ENCODE measurements at places on chromosomes 5 and 9.

- H3K27ac ChIP-seq, result no peak overlapping the region
- H3K4me1 ChIP-seq, result no peaks in the 10 kb centered on the region
- DNase-seq, result no peak
- peaks cover 18% of the 10 kb centered on the region for H3K36me3 ChIP-seq
- H3K4me3 ChIP-seq, result no peak overlapping the region
These were observed 59.7 kb downstream of the OSMR start for GRCh38 chr5:38905516-38905915.

DNA sequence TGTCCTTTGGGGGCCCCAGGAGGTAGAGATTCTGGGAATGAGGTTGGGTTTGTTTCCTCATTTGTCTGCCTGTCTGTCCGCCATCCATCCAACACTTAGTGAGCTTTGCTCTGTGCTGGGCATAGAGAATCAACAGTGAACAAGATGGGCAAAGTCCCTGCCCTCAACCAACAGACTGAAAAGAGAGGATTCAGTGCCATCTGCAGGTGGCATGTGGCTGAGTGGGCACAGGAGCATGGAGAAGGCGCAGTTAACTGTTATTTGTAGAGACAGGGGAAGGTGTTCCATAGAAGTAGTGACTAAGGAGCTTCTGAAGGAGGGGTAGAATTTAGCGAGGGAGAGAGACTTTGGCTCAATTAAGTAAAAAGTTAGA lies 23.1 kb downstream of the POLR1E start:
- peaks cover 27% of the 10 kb centered on the region for H3K36me3 ChIP-seq
- no peaks in the 10 kb centered on the region for H3K4me1 ChIP-seq
- DNase-seq, result no peak
- H3K27me3 ChIP-seq, result no peaks in the 10 kb centered on the region
- no peak overlapping the region for H3K27ac ChIP-seq

DNA sequence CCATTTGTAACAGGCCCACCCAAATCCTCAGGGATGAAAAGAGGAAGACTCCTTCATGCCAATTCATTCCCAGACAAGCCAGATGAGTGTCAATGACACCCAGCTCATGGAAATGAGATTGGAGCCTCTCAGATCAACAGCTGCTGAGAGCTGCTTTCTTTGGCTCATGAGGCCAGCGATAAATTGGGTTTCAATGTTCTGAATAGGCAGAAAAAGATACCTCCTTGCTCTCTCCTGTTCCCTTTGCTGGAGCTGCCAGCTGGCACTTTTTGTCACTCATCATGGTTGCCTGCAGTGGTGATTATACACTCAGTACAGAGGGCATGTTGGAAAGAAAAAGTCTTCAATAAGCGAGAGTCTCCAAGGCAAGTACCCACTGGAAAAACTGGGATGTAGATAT lies 47.1 kb downstream of the SH3RF2 start:
- H3K4me3 ChIP-seq, result no peak overlapping the region
- H3K27me3 ChIP-seq, result no peaks in the 10 kb centered on the region
- H3K27ac ChIP-seq, result no peak overlapping the region
- H3K36me3 ChIP-seq, result no peaks in the 10 kb centered on the region
- DNase-seq, result no peak

- peak; percentile 7 for DNase-seq
- no peak overlapping the region for H3K4me3 ChIP-seq
- no peaks in the 10 kb centered on the region for H3K4me1 ChIP-seq
- no peaks in the 10 kb centered on the region for H3K27me3 ChIP-seq
- peaks cover 8% of the 10 kb centered on the region for H3K36me3 ChIP-seq
- no peak overlapping the region for H3K27ac ChIP-seq
These were observed 28.0 kb downstream of the DNAJC21 start for GRCh38 chr5:34957321-34957720.

GRCh38 chr9:136193891-136194279 lies 11.0 kb downstream of the LHX3 start:
- H3K27ac ChIP-seq, result no peak overlapping the region
- peaks cover 69% of the 10 kb centered on the region for H3K27me3 ChIP-seq
- no peaks in the 10 kb centered on the region for H3K36me3 ChIP-seq
- DNase-seq, result no peak
- H3K4me3 ChIP-seq, result no peak overlapping the region

GRCh38 chr9:86186696-86187095 lies 72.8 kb downstream of the C9orf153 start:
- DNase-seq, result no peak
- H3K27ac ChIP-seq, result no peak overlapping the region
- no peaks in the 10 kb centered on the region for H3K36me3 ChIP-seq

DNA sequence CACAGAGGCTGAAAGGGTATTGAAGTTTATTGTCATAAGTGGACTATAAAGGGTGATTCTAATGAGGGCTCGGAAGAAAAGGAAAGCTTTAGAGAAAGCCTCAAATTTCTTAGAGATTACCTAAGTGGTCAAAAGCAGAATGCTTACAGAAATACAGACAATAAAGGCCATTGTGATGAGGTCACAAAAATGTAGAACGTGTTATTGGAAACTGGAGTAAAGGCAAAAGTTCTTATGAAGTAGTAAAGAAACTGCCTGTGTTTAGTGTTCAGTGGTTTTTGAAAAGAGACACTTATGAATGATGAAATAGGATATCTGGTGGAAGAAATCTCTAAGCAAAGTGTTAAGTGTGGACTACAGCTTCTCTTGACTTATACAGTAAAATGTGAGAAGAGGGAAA lies 726.9 kb downstream of the DNAH5 start:
- H3K4me1 ChIP-seq, result no peaks in the 10 kb centered on the region
- DNase-seq, result peak; percentile 2
- H3K27me3 ChIP-seq, result no peaks in the 10 kb centered on the region
- no peak overlapping the region for H3K4me3 ChIP-seq

GRCh38 chr5:111282798-111283197 lies 58.6 kb downstream of the CAMK4 start:
- no peaks in the 10 kb centered on the region for H3K36me3 ChIP-seq
- no peaks in the 10 kb centered on the region for H3K27me3 ChIP-seq
- no peaks in the 10 kb centered on the region for H3K4me1 ChIP-seq
- no peak overlapping the region for H3K27ac ChIP-seq

GRCh38 chr9:83521011-83521410 lies 17.2 kb downstream of the FRMD3 start:
- H3K36me3 ChIP-seq, result no peaks in the 10 kb centered on the region
- H3K27ac ChIP-seq, result no peak overlapping the region
- no peaks in the 10 kb centered on the region for H3K27me3 ChIP-seq
- no peak for DNase-seq
- H3K4me1 ChIP-seq, result no peaks in the 10 kb centered on the region

GRCh38 chr5:73637565-73637964 lies 11.6 kb downstream of the ARHGEF28 start:
- no peak overlapping the region for H3K27ac ChIP-seq
- no peaks in the 10 kb centered on the region for H3K4me1 ChIP-seq
- DNase-seq, result no peak
- H3K4me3 ChIP-seq, result no peak overlapping the region
- no peaks in the 10 kb centered on the region for H3K27me3 ChIP-seq

DNA sequence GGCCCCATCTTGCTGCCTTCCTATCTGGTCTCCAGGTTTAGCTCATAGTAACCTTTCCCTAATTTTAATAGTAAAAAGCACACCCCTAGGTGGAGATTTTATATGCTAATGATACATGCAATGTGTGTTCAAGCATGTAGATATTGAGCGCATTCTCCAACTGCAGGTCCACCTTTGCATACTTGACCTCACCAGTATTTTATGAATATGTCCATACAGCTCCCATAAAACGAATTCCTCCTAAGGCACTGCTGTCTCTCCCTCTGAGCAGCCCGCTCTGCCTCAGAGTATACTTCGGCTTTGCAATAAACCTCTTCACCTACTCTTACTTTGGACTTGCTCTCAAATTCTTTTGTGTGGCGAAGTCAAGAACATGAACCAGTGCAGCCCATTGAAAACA lies 153.3 kb downstream of the RAB3C start:
- no peaks in the 10 kb centered on the region for H3K4me1 ChIP-seq
- DNase-seq, result no peak

DNA sequence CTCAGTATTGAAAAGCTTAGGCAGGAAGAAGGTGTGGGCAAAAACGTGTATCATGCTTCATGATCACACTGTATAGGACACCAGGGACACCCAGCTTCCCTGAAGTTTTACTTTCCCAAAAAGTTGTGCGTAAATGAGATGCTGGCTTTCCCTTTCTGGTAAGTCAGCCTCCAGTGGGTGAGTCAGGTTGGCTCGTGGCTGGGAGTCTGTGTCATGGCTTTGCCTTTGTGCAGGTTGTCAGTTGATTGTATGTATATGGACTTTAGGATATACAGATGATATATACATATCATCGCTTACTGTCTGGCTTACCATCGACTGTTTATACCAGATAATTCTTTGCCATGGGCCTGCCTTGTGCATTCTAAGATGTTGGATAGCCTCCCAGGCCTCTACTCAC lies 34.2 kb downstream of the ADRB2 start:
- H3K4me3 ChIP-seq, result no peak overlapping the region
- no peaks in the 10 kb centered on the region for H3K36me3 ChIP-seq
- H3K27ac ChIP-seq, result no peak overlapping the region
